Astrocyte (in vitro differentiated cells and primary cell): ENCODE measurements at places on chromosomes 3 and 15. TPM values are rescaled to one million over a fixed set of nuclear protein-coding genes. Genes with fewer than 3 reads are reported as not detected.
A peak's percentile ranks its signal among the peaks of the same experiment; 100 is the strongest.

GRCh38 chr15:39657181-39657580 is 76.3 kb downstream of the THBS1 start:
- no peak for DNase-seq

DNA sequence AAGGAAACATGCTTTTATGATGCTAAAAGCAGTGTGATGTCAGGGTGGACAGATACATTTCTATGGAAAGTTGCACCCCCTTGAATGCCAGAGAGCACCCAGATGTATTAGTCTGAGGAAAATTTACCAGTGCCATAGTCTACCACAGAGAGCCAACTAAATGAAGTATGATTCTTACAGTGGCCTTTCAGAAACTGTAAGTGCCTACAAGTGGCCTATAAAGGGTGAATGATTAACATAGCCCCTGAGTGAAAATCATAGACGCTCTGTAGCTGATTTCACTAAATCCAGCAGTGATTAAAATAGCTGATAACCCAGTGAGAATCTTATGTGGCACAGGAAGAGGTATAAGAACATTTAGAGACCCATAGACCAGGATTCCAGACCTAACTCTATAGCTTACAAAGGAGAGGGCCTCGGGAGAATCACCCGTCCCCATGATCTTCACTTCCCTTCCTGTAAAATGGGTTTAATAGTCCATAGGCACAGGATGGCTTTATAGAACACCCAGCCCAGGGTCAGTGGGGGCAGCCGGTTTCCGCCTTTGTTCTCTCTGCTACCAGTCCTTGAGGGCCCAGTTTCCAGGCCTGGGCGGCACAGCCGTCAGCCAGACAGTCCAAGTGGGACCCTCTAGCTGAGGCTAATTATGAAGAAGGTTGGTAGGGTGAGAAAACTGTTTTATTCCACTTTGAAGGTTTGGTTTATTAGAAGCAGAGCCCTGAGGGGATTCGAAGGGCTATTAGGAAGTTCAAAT is 35.5 kb upstream of the CACNA2D3 start:
- no peak for DNase-seq

DNA sequence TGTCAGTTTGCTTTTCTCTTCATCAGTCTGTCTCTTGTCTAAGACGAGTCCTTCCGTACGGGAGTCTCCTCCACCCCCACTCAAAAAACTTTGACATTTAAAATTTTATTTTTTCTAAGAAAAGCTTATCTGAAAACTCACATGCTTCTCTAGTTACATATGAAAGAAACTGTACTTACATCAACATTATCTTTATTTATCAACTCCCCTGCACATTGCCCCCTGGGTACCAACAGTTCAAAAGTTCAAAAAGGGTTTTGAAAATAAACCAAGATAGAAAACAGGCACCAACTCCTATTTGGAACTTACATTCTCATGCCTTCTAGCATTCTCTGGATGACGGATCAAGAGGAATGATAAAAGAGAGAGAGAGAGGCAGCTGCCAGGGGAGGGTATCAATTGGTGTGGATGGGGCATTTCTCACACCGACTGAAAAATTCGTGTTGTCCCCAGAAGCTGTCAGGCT is 182.5 kb downstream of the FOXP1 start:
- no peak for DNase-seq

The LRRC49 gene
- 4.7 and 6.8 TPM in 2 replicates for total RNA-seq

- DNase-seq = no peak
These were observed 72.4 kb upstream of the FGF12 start for GRCh38 chr3:192799721-192800120.

GRCh38 chr3:121796970-121797369 is 37.9 kb downstream of the IQCB1 start:
- no peak for DNase-seq

DNA sequence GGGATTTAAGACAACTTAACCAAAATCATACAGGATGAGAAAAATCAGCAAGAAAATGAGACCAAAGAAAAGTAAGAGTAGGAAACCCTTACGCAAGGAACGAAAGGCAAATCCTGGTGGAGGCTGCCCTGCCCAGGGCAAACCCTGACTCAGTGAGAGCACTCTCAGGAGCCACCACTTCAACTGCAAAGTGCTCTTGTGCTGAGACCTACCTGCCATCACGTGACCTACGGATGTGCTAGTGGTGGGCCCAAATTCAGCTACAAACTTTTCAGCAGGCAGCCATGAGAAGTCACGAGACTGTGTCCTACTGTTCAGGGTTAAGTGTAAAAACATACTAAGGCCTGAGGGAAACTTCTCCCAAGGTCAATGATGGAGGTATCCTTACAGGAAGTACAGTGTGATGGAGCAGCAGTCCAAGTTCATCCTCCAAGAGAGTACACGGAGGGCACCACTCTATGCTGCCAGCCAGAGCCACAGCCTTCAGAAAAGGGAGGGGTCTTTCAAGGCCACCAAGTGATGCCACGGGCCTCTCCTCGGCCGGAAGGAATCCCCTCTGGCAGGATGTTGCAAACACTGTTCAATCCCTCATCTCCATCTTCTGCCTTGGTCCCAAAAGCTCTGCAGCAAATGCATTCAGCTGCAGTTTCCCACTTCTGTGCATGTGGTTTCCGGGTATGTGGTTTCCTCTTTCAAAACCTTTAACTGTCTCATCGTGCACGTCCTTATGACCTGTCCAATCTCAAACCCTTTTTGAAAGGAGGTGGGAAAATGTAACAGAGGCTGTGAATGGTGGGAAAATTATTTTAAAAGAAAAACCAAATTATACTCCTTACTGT is 9.5 kb downstream of the CHSY1 start:
- peak; percentile 68 for DNase-seq

GRCh38 chr3:124967964-124968363 is 33.4 kb upstream of the MUC13 start:
- DNase-seq = no peak

- no peak for DNase-seq
These were observed 8.3 kb upstream of the MAP1A start for GRCh38 chr15:43508991-43509659.

- no peak for DNase-seq
These were observed 4.0 kb downstream of the TEX9 start for GRCh38 chr15:56369234-56369633.

GRCh38 chr3:38645601-38646000 is 3.9 kb downstream of the SCN5A start:
- DNase-seq = no peak

- DNase-seq = peak; percentile 20
These were observed 50.3 kb downstream of the LHFPL4 start for GRCh38 chr3:9503283-9503682.

DNA sequence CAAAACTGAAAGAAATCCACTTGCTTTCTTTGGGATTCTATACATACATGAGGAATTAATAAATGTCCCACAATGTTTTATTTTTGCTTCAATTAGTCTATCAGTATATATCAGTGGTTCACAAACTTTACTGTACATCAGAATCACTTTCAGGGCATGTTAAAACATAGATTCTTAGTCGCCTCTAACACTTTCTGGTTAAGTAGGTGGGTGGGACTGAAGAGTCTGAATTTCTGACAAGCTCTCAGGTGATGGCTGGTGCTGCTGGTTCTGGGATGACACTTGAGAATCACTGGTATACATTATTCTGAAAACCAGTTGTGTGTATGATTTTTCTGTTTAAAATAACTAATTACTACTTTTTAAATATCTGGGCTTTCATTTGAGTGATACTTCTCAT is 393.3 kb downstream of the TBC1D5 start:
- no peak for DNase-seq

The REC114 gene
- total RNA-seq = not detected in 2 replicates

- peak; percentile 96 for DNase-seq
These were observed 56.2 kb downstream of the GREM1 start for GRCh38 chr15:32774022-32774421.

GRCh38 chr3:52052831-52053306 is 3.5 kb downstream of the DUSP7 start:
- peak; percentile 64 for DNase-seq

- DNase-seq = no peak
These were observed 28.4 kb downstream of the CHCHD6 start for GRCh38 chr3:126732281-126733060.

- DNase-seq = no peak
These were observed 1.8 kb downstream of the YEATS2 start for GRCh38 chr3:183699238-183699947.

- peak; percentile 12 for DNase-seq
These were observed 215.3 kb downstream of the ROBO2 start for GRCh38 chr3:77254967-77255831.

DNA sequence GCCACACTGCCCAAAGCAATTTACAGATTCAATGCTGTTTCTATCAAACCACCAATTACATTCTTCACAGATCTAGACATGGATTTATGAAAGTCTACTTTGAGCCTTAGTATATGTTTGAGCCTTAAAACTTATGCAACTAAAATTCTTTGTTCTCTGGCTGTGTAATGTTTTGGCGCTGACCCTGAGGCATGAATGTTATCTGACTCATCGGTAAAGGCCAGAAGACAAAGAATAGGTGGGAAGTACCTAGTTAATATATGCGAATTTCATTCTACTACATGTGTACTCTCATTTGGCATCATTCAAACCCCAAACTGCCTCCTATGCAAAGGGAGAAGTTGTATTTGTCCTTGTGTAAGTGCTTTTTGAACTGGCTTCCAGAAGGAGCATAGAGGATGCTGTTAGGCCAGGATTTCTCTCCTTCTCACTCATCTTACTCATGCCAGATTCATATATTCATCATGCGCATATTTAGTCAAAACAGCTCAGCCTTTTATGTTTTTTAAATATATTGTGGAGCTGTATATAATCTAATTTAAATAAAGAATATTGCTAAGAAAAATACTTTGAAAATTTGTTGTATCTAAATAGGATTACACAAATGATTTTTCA is 204.2 kb downstream of the NFKBIZ start:
- DNase-seq = peak; percentile 80

GRCh38 chr3:193894121-193894863 is 241.7 kb upstream of the HES1 start:
- peak; percentile 21 for DNase-seq

The SLC51A gene
- not detected in 2 replicates for total RNA-seq

- DNase-seq = no peak
These were observed 46.7 kb downstream of the PTPRG start for GRCh38 chr3:61608072-61608471.

GRCh38 chr3:133996251-133996661 is 33.5 kb downstream of the SLCO2A1 start:
- no peak for DNase-seq

The KLHL6 gene
- total RNA-seq = 0.11 and 0.14 TPM in 2 replicates

DNA sequence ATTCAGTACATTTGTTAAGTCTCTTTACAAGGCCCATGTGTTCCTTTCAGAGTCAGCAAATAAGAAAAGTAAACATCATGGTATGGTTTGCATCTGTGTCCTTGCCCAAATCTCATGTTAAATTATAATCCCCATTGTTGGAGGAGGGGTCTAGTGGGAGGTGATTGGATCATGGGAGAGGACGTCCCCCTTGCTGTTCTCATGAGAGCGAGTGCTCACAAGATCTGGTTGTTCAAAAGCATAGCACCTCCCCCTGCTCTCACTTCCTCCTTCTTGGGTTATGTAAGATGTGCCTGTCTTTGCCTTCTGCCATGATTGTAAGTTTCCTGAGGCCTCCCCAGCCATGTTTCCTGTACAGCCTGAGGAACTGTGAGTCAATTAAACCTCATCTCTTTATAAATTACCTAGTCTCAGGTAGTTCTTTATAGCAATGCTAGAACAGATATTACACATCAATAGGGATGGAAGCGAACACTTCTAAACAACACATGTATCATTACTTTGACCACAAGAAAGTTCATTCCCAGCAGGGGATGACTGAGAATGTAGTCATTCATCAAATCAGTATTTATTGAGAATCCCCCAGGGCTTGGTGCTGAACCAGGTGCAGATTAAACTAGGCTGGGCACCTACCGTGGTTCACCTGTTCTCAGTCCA is 4.1 kb downstream of the EFCAB12 start:
- DNase-seq = no peak

DNA sequence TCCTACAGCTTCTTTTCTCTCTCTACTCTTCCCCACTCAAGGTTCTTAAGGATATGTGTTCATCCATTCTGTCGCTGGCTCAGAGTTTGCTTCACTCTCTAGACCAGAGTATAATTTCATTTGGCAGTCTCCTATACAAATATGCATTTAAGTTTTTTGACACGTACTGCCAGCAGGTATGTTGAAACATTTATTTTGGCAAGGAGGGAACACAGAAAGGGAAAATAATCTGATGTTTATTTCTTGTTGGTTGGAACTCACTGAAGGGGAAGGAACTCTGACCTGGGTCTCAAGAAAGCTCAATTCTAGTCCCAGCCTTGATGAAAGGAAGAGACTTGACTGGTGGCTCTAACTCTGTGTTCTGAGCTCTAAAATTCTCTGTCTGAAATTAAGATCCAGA is 21.6 kb downstream of the FANCD2 start:
- no peak for DNase-seq

DNA sequence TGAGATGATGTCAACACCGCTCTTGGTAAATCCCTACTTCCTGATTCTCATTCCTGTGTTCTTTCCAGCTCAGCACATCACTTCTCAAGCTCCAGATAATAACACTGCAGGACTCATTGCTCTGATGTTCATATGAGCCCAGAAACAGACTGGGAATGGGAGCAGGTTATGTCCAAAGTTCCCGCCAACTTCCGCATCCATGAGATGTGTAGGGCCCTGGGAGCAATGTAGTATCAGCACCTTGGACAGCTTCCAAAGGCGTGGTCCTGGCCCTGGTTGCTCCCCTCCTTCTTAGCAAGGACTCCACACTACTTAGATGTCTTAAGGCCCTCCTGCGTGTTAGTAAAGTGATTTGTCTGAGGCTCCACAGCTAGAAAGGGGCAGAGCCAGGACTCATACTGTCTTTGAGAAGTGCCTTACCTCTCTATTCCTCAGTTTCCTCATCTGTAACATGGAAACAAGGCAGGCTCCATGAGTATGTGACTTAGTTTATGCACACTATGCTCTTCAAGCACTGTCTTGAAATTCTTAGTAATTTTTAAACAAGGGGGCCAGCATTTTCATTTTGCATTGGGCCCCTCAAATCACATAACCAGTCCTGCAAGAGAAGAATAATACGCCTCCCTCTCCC is 27.9 kb upstream of the SLC6A1 start:
- peak; percentile 7 for DNase-seq

The CRABP1 gene
- 0.30 TPM in 1 of 2 replicates, not detected in the other for total RNA-seq

GRCh38 chr3:99012051-99012450 is 110.6 kb upstream of the DCBLD2 start:
- DNase-seq = peak; percentile 74

The FANCD2OS gene
- total RNA-seq = not detected in 2 replicates

- DNase-seq = peak; percentile 39
These were observed 283.1 kb downstream of the FGF12 start for GRCh38 chr3:192444096-192444790.

The FILIP1L gene
- 209 and 230 TPM in 2 replicates for total RNA-seq

DNA sequence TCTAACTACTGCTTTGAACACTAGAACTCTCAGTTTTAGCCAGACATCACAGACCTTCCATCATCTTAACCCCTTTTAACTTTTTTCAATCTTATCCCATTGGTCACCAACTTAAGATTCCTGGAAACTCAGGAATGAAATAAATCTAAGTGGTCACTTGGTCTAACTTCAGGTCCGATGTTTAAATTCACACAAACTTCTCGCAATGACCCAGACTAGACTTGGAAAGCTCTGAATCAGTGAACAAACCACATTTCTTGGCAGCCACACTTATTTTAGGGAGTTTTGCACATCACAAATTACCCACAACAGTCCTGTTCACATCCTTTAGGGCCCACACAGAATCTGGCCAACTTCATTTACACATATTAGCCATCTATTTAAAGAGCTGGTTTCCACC is 118.9 kb downstream of the MAGI1 start:
- peak; percentile 95 for DNase-seq
